ENCODE measurements at places on chromosomes 6 and 20. TPM values are rescaled to one million over a fixed set of nuclear protein-coding genes. Genes with fewer than 3 reads are reported as not detected.

DNA sequence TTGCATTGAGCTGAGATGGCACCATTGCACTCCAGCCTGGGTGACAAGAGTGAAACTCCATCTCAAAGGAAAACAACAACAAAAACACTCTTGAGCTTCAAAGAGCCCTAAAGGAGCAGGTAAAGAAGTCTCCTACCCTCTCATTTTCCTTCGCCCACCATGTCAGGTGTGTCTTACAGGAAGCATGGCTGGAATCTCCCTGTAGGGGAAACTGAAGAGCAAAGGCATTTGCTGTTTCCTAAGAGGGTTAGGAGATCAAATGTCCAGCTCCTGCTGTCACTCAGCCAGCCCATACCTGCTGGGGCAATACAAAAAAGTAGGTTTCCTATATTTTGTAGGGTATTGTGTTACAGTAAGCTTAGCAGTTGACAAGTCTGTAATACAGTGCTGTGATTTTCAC is 43.3 kb downstream of the SPATA2 start:
- H3K4me3 ChIP-seq, result no peak overlapping the region
- DNase-seq, result no peak
- H3K4me1 ChIP-seq, result peaks cover 13% of the 10 kb centered on the region
- no peaks in the 10 kb centered on the region for H3K27me3 ChIP-seq

DNA sequence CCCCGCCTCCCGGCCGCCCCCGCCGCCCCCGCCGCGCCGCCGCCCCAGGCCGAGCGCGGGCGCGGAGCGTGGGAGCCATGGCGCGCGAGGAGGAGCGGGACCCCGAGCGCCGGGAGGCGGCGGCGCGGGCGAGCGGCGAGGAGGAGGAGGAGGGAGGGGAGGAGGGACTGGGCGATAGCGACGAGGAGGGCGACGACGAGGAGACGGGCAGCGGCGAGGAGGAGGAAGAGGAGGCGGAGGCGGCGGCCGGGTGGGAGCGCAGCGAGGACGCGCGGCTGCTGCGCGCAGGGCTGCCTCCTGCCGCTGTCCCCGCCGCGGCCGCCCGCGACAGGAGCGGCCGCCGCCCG is at the start of gene SLC24A3:
SLC24A3 (plus strand) TSS at position 174 of the 347 bp plus-strand sequence.
- no peak within 1 kb of the TSS for H3K27ac ChIP-seq
- H3K4me1 ChIP-seq, result peaks cover 65% of the 10 kb centered on the region
- H3K27me3 ChIP-seq, result peaks cover 18% of the 10 kb centered on the region

GRCh38 chr6:133978896-133979240 is 25.8 kb downstream of the TBPL1 start:
- H3K4me1 ChIP-seq, result peaks cover 32% of the 10 kb centered on the region
- H3K27me3 ChIP-seq, result no peaks in the 10 kb centered on the region
- peaks cover 14% of the 10 kb centered on the region for H3K36me3 ChIP-seq
- peak overlapping the region; percentile 75 for H3K27ac ChIP-seq

GRCh38 chr6:25137480-25137879 is 141.7 kb upstream of the CARMIL1 start:
- no peak for DNase-seq
- H3K4me3 ChIP-seq, result no peak overlapping the region
- peaks cover 2% of the 10 kb centered on the region for H3K27me3 ChIP-seq
- peaks cover 31% of the 10 kb centered on the region for H3K36me3 ChIP-seq
- H3K27ac ChIP-seq, result no peak overlapping the region

- no peak overlapping the region for H3K4me3 ChIP-seq
- H3K4me1 ChIP-seq, result peaks cover 12% of the 10 kb centered on the region
- DNase-seq, result no peak
- H3K36me3 ChIP-seq, result peaks cover 58% of the 10 kb centered on the region
- H3K27me3 ChIP-seq, result no peaks in the 10 kb centered on the region
Measured at GRCh38 chr6:170347975-170348374, 41.4 kb downstream of the FAM120B start.

Gene WFDC12
- total RNA-seq, result not detected

Gene RIPOR2
- 13.5 TPM for total RNA-seq

Gene TBXT
- total RNA-seq, result 0.15 TPM

Gene UFL1
- total RNA-seq, result 14.4 TPM

Gene BTNL2
- not detected for total RNA-seq

Gene MARCKS
- 126 TPM for total RNA-seq

Gene APOBEC2
- total RNA-seq, result not detected

Gene GNMT
- 1.6 TPM for total RNA-seq
